ENCODE measurements at places on chromosomes 5 and 9. TPM values are rescaled to one million over a fixed set of nuclear protein-coding genes. Genes with fewer than 3 reads are reported as not detected.

- no peaks in the 10 kb centered on the region for H3K36me3 ChIP-seq
- no peaks in the 10 kb centered on the region for H3K27me3 ChIP-seq
Measured at GRCh38 chr9:38356851-38357250, 35.7 kb upstream of the ALDH1B1 start.

- no peak overlapping the region for H3K4me3 ChIP-seq
- no peak overlapping the region for H3K27ac ChIP-seq
- DNase-seq: no peak
- H3K36me3 ChIP-seq: peaks cover 2% of the 10 kb centered on the region
- peaks cover 31% of the 10 kb centered on the region for H3K4me1 ChIP-seq
- no peaks in the 10 kb centered on the region for H3K27me3 ChIP-seq
Measured at GRCh38 chr9:5611321-5612184, 17.4 kb upstream of the RIC1 start.

- no peaks in the 10 kb centered on the region for H3K4me1 ChIP-seq
- H3K27me3 ChIP-seq: no peaks in the 10 kb centered on the region
- no peak overlapping the region for H3K4me3 ChIP-seq
- H3K36me3 ChIP-seq: peaks cover 12% of the 10 kb centered on the region
Measured at GRCh38 chr5:21574438-21574837, 1278.7 kb downstream of the CDH12 start.

SLC45A2 gene
- not detected for total RNA-seq

MOB3B gene
- total RNA-seq: 1.3 TPM

PPIP5K2 gene
- 84.0 TPM for total RNA-seq
